ENCODE measurements at places on chromosomes 3 and 15. TPM values are rescaled to one million over a fixed set of nuclear protein-coding genes. Genes with fewer than 3 reads are reported as not detected.

Gene EHD4
- 14.4 TPM for polyA plus RNA-seq

- DNase-seq: no peak
Measured at GRCh38 chr3:109089265-109089664, 28.7 kb downstream of the MORC1 start.

- no peak for DNase-seq
Measured at GRCh38 chr3:157667493-157667892, 164.3 kb upstream of the VEPH1 start.

Gene TOMM70
- 37.0 TPM for polyA plus RNA-seq

- no peak for DNase-seq
Measured at GRCh38 chr15:65767895-65768294, 24.2 kb downstream of the DENND4A start.

DNA sequence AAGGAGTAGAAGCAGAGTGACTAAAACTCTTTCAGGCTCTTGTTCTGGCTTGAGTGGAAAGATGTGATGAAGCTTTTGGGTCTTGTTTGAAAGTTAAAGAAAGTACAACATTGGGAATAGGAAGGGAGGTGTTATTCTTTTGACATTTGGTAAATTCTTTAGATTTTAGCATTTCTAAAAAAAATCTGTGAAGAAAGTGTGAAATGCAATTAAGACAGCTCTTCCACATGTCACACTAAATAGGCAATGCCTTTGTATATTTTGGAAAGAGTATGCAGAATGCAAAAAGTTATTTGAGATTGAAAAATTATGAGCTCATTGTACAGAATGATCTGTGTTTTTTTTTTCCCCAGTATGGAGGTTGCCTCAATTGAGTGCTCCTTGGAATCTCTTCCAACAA, 532.2 kb upstream of the DPPA4 start:
- no peak for DNase-seq

- no peak for DNase-seq
Measured at GRCh38 chr15:98035577-98036010, 75.1 kb downstream of the ARRDC4 start.

Gene CYP1A2
- not detected for polyA plus RNA-seq

DNA sequence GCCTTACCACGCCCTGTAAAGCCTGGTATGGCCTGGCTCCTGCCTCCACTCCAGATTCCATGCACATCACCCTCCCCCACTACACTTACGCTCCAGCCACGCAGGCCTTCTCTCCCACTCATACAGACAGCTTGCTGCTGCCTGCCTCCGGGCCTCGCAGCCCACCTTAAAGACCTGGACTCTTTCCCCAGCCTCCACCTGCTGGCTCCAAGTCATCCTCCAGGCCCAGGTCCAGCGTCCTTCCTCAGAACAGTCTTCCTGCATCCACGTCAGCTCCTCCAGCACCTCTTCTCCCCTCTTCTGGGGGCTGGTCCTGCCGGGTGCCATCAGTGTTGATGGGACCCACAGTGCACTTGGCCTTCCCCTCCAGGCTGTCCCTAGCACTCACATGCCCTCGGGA, 75.5 kb downstream of the NUP210 start:
- DNase-seq: no peak

DNA sequence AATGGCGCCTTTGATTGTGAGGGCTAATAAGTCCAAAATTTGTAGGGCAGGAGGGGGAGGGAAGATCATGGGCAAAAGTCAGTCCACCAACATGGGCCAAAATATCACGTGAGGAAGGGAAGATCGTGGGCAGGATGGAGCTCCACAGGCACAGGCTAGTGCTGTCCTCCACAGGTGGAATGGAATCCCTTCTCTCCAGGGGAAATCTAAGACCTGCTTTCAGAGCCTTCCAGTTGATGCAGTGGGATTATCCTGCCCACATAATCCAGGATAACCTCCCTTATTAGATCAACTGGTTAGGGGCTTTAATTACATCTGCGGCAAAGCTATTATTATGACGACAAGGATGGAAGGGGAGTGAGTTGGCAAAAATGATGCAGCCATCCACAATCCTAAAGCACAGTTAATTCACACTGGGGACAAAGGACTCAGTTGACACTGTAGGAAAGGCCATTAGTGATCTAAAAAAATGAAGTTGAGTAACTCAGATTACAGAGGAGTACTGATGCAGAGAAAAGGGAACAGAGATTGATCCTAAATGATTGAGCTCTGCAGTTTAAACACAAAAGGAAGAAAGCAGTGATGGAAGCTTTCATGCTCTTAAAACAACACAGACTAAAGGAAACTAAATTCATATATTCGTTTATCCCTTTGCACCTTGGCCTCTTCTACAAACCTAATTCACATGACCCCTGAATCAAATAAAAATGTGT, 159.8 kb downstream of the AKAP13 start:
- DNase-seq: no peak

Gene POC1A
- 2.5 TPM for polyA plus RNA-seq

Gene BNIP2
- 57.7 TPM for polyA plus RNA-seq

GRCh38 chr15:100944244-100944895, 25.2 kb downstream of the LRRK1 start:
- DNase-seq: no peak

DNA sequence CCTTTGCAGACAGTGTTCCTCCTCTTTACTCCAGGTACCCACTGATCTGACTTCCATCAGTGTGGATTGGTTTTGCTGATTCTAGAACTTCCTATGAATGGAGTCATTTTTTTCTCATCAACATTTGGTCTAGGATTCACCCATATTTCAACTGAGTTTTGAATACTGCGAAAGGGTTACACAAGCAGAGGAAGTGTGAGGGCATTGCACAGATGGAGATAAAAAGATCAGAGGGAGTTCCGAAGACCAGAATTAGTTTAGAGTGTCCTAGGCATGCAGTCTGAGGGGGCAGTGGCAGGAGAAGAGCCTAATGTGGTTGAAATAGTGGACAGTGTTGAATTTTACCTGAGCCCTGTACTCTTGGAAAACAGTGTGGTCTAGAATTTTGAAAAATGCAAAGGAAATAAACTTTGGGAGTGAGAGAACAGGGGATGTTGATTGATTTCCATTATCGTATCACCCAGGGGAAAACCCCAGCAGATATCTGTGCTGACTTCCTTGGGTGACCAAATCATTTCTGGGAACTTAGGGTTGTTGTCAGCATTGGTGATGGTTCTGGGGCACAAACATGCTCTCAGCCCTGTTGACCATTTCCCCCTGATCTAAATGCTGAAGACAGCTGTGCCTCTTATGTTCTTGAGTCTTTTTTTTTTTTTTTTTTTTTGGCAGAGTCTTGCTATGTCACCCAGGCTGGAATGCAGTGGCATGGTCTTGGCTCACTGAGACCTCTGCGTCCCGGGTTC, 327.4 kb upstream of the LRRFIP2 start:
- no peak for DNase-seq

Measured in urinary bladder (tissue), 4 donors.